ENCODE measurements at places on chromosomes 3 and 15. TPM values are rescaled to one million over a fixed set of nuclear protein-coding genes. Genes with fewer than 3 reads are reported as not detected.
A peak's percentile ranks its signal among the peaks of the same experiment; 100 is the strongest.

The GOLGA8T gene
- total RNA-seq, result not detected

The RARB gene
- total RNA-seq, result 1.4 TPM

DNA sequence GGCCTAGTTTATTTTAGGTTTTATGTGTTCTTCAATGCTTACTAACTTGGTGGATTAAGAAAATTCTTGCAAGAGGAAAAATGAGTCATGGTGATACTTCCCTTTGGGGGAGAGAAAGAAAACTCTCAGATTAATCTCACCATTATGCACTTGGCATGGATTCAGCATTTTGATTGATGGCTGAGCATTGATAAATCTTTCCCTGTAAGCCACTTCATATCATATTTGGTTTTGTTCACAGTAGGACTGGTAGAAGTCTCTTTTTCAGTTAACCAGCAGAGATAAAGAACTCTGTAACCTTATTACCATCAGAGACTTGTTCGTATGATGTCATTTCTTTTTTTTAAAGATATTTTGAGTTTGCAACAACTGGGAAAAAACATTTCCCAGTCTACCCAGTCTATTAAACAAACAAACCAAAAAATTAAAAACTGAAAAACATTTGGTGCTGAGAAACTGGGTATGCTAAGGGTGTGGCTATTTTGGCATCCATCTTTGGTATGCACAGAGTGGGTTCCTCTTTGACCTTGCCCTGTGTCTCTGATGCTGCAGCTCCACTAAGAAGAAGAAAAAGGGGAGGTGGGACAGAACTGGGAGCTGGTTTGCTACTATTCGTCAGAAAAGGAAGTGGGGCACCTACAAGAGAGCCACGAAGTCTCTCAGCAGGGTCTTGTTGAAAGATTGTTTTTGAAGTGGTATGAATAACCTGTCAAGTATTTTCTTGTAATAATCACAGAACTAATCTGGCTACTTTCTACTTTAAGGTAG lies 17.2 kb downstream of the TMOD3 start:
- no peak for DNase-seq
- H3K36me3 ChIP-seq, result no peaks in the 10 kb centered on the region
- no peaks in the 10 kb centered on the region for H3K27me3 ChIP-seq

DNA sequence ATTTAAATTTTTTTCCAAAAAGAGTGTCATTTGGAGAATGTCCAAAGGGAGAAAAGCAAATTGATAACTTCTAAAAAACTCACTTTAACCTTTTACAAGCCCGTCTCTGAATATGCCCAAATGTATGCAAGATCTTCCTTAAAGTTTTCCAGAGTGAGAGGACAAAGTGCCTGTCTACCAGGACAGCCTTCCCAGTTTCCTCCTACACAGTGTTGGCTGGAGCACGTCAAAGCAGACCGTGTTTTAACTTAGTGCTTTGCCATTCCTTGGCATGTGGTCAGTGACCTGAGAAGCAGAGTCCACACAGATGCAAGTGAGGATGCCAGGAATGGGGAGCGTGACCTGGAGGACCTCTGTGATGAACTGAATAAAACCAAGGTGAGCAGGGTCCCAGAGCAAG lies 245.7 kb downstream of the FAM43A start:
- DNase-seq, result no peak
- H3K4me1 ChIP-seq, result no peaks in the 10 kb centered on the region
- no peak overlapping the region for H3K27ac ChIP-seq
- H3K36me3 ChIP-seq, result no peaks in the 10 kb centered on the region
- H3K4me3 ChIP-seq, result no peak overlapping the region

DNA sequence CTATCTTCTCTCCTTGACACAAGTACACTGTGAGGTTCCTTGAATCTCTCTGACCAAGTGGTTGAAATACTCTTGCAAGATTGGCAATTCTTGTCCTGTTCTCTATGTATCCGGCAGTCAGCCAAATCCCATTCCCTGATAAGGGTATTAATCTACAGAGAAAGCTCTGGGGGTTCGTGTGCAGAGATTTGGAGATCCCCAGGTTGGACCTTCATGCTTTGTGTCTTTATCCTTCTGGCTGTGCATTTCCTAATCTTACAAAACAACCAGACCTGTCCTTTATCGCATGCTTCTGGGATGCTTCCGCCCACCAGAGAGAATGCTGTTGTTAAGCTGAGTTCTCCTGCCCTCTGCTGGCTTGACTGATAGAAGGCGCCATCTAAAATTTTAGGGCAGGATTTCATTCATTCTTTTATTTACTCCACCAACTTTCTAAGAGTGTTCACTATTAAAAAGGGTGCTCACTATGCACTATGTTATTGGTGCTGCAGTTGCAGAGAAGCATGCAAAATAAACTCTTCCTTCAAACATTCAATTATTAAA lies 8.6 kb upstream of the SST start:
- no peaks in the 10 kb centered on the region for H3K27me3 ChIP-seq
- H3K27ac ChIP-seq, result no peak overlapping the region
- no peaks in the 10 kb centered on the region for H3K4me1 ChIP-seq
- no peaks in the 10 kb centered on the region for H3K36me3 ChIP-seq
- peak; percentile 82 for DNase-seq

DNA sequence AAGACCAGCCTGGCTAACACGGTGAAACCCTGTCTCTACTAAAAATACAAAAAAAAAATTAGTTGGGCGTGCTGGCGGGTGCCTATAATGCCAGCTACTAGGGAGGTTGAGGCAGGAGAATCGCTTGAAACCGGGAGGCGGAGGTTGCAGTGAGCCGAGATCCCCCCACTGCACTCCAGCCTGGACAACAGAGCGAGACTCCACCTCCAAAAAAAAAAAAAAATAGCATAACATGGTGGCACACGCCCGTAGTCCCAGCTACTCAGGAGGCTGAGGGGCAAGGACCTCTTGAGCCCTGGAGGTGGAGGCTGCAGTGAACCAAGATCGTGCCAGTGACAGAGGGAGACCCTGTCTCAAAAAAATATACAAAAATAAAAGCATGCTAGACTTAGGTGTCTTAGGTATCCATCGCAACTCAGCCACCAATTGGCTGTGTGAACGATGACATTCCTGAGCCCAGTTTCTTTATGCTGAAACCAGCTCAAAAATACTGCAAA lies 6.2 kb downstream of the PLCH1 start:
- H3K4me1 ChIP-seq, result peaks cover 44% of the 10 kb centered on the region
- no peaks in the 10 kb centered on the region for H3K36me3 ChIP-seq
- no peaks in the 10 kb centered on the region for H3K27me3 ChIP-seq
- no peak for DNase-seq
- H3K27ac ChIP-seq, result no peak overlapping the region
- no peak overlapping the region for H3K4me3 ChIP-seq

GRCh38 chr3:126267169-126267975 lies 87.0 kb upstream of the ALDH1L1 start:
- H3K27ac ChIP-seq, result peak overlapping the region; percentile 95
- H3K4me1 ChIP-seq, result peaks cover 25% of the 10 kb centered on the region
- no peaks in the 10 kb centered on the region for H3K36me3 ChIP-seq
- DNase-seq, result peak; percentile 97
- peaks cover 4% of the 10 kb centered on the region for H3K27me3 ChIP-seq

The BFSP2 gene
- not detected for total RNA-seq

- no peaks in the 10 kb centered on the region for H3K4me1 ChIP-seq
- no peak overlapping the region for H3K27ac ChIP-seq
- no peak overlapping the region for H3K4me3 ChIP-seq
- H3K36me3 ChIP-seq, result no peaks in the 10 kb centered on the region
- H3K27me3 ChIP-seq, result no peaks in the 10 kb centered on the region
Observed at GRCh38 chr3:117548600-117548999, 839.0 kb downstream of the TUSC7 start.

GRCh38 chr3:69941439-69942176 lies 57.9 kb upstream of the SAMMSON start:
- H3K36me3 ChIP-seq, result no peaks in the 10 kb centered on the region
- H3K27me3 ChIP-seq, result no peaks in the 10 kb centered on the region
- no peak for DNase-seq
- no peak overlapping the region for H3K4me3 ChIP-seq
- peaks cover 3% of the 10 kb centered on the region for H3K4me1 ChIP-seq

All from neural progenitor cell (in vitro differentiated cells).